Smooth muscle cell of the pulmonary artery (primary cell): ENCODE measurements at places on chromosomes 5 and 9. TPM values are rescaled to one million over a fixed set of nuclear protein-coding genes. Genes with fewer than 3 reads are reported as not detected.

Gene PMPCA
- 39.4 and 45.8 TPM in 2 replicates for total RNA-seq

Gene SLC26A2
- 19.2 and 21.4 TPM in 2 replicates for total RNA-seq

Gene FGD3
- total RNA-seq, result not detected in 2 replicates

Gene CRB2
- total RNA-seq, result not detected in 2 replicates

Gene PCDHGB2
- 3.2 and 3.9 TPM in 2 replicates for total RNA-seq

Gene PRR16
- total RNA-seq, result 7.7 and 8.5 TPM in 2 replicates

Gene C8G
- total RNA-seq, result 0.72 and 0.79 TPM in 2 replicates

Gene TTLL11
- total RNA-seq, result 4.6 and 5.2 TPM in 2 replicates

Gene GPR150
- total RNA-seq, result 0.40 and 0.46 TPM in 2 replicates

Gene EIF4EBP3
- 1.4 and 2.6 TPM in 2 replicates for total RNA-seq

Gene PCDHGA12
- 40.2 and 46.0 TPM in 2 replicates for total RNA-seq

Gene PLPP7
- 17.2 and 18.9 TPM in 2 replicates for total RNA-seq

Gene SH3RF2
- total RNA-seq, result 1.6 and 13.1 TPM in 2 replicates

Gene MTREX
- 65.3 and 85.6 TPM in 2 replicates for total RNA-seq

Gene ALDOB
- not detected in 2 replicates for total RNA-seq

Gene SPINK13
- total RNA-seq, result not detected in 2 replicates

Gene GRIN3A
- not detected in 2 replicates for total RNA-seq

Gene KIAA0825
- 3.1 and 3.8 TPM in 2 replicates for total RNA-seq

Gene MARVELD2
- 1.6 and 1.7 TPM in 2 replicates for total RNA-seq

Gene LCP2
- not detected in 2 replicates for total RNA-seq

Gene CXCL14
- total RNA-seq, result 0.26 TPM in 1 of 2 replicates, not detected in the other

Gene RASGEF1C
- not detected in 2 replicates for total RNA-seq

Gene GRXCR2
- not detected in 2 replicates for total RNA-seq
